Kidney (tissue), 22 donors: ENCODE measurements at places on chromosomes 7 and 10. TPM values are rescaled to one million over a fixed set of nuclear protein-coding genes. Genes with fewer than 3 reads are reported as not detected.

- no peak for DNase-seq
- H3K27ac ChIP-seq, result no peak overlapping the region
- H3K36me3 ChIP-seq, result no peaks in the 10 kb centered on the region
- H3K27me3 ChIP-seq, result no peaks in the 10 kb centered on the region
- no peaks in the 10 kb centered on the region for H3K4me1 ChIP-seq
Observed at GRCh38 chr7:43385856-43386255, 197.1 kb upstream of the STK17A start.

- H3K4me3 ChIP-seq, result no peak overlapping the region
- no peaks in the 10 kb centered on the region for H3K36me3 ChIP-seq
- no peaks in the 10 kb centered on the region for H3K27me3 ChIP-seq
- H3K27ac ChIP-seq, result no peak overlapping the region
- no peak for DNase-seq
- no peaks in the 10 kb centered on the region for H3K4me1 ChIP-seq
Observed at GRCh38 chr10:8898745-8899330, 844.4 kb downstream of the GATA3 start.

- no peaks in the 10 kb centered on the region for H3K27me3 ChIP-seq
- no peaks in the 10 kb centered on the region for H3K4me1 ChIP-seq
- DNase-seq, result no peak
- no peak overlapping the region for H3K27ac ChIP-seq
- no peak overlapping the region for H3K4me3 ChIP-seq
Observed at GRCh38 chr10:30229536-30229935, 119.5 kb downstream of the MTPAP start.

DNA sequence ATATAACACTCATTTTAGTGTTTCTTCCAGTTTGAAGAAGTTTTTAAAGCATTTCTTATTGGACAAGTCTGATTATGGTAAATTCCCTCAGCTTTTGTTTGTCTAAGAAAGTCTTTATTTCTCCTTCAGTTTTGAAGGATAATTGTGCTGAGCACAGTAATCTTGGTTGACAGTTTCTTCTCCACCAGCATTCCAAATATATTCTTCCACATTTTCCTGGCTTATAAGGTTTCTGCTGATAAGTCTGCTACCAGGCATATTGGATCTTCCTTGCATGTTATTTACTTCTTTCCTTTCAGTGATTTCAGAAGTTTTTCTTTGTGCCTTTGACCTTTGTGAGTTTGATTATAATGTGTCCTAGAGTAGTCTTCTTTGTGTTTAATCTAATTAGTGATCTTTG, 210.7 kb downstream of the ADK start:
- peaks cover 5% of the 10 kb centered on the region for H3K36me3 ChIP-seq
- no peak overlapping the region for H3K27ac ChIP-seq
- no peaks in the 10 kb centered on the region for H3K4me1 ChIP-seq

- DNase-seq, result no peak
- no peaks in the 10 kb centered on the region for H3K36me3 ChIP-seq
- no peaks in the 10 kb centered on the region for H3K27me3 ChIP-seq
- H3K4me1 ChIP-seq, result no peaks in the 10 kb centered on the region
- no peak overlapping the region for H3K27ac ChIP-seq
- no peak overlapping the region for H3K4me3 ChIP-seq
Observed at GRCh38 chr10:124057601-124058000, 35.8 kb downstream of the CHST15 start.

GRCh38 chr7:24959735-24960485, 20.1 kb downstream of the OSBPL3 start:
- no peak overlapping the region for H3K4me3 ChIP-seq
- H3K4me1 ChIP-seq, result no peaks in the 10 kb centered on the region
- no peaks in the 10 kb centered on the region for H3K27me3 ChIP-seq

GRCh38 chr10:86003201-86003621, 363.4 kb downstream of the GRID1 start:
- no peak for DNase-seq
- H3K27ac ChIP-seq, result no peak overlapping the region
- H3K4me1 ChIP-seq, result no peaks in the 10 kb centered on the region
- no peak overlapping the region for H3K4me3 ChIP-seq
- no peaks in the 10 kb centered on the region for H3K27me3 ChIP-seq

DNA sequence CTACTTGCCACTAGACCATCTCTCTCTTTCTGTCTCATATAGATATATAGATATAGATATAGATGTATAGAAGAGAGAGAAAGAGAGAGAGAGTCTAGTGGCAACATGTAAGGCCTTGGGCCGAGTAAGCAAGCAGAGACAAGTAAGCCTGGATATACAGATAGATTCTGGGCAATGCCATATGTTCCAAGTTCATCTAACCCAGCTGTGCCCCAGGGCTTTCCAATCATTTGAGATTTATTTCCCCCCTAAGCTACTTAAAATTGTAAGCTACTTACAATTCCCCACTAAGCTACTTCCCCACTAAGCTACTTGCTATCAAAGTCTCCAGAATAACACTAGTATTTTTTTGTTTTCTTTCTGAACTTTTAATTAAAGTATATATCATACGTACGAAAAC, 1094.1 kb downstream of the DNAJB9 start:
- no peaks in the 10 kb centered on the region for H3K27me3 ChIP-seq
- no peaks in the 10 kb centered on the region for H3K4me1 ChIP-seq
- H3K36me3 ChIP-seq, result no peaks in the 10 kb centered on the region

DNA sequence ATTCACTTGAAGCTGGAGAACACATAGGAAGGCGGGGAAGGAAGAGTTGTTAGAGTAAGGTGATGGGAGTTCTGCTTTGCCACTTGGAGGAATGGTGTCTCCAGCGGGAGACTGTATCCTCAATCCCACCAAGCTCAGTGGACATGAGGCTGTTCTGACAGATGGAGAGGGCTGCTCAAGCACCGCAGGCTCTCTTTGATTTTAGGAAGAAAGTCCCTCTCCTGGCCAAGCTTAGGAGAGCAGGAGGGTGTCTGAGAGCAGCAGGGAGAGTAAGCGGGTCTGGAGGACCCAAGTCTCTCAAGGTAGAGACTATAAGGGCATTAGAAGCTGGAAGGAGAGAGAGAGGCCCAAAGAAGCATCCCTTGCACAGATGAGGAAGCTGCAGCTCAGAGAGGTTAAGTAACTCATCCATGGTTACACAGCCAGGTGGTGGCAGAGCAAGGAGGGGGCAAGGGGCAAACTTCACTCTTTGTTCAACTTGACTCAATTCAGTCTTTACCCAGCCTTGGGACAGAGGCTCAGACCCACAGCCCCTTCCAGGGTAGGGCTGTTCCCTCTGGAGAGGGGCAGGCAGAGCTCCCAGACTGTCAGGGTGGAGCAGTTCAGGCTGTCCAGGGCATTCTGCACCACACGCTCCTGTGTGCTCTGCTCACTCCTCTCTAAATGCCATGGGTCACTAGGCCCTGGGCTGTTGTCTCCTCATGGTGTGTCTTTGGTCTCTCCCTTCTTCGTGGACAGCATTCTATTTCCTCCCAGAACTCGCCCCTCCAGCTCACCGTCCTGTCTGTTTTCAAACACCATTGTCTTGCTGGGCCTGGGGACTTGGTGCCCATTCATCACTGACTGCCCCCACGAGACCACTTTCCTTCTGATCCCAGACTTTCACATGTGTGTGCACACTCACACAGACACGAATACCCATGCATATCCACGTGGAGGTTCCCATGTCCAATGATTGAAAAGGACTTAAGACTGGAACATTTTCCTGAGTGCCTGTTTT, 8.9 kb downstream of the CHAT start:
- no peak for DNase-seq
- H3K36me3 ChIP-seq, result no peaks in the 10 kb centered on the region
- H3K27me3 ChIP-seq, result no peaks in the 10 kb centered on the region

DNA sequence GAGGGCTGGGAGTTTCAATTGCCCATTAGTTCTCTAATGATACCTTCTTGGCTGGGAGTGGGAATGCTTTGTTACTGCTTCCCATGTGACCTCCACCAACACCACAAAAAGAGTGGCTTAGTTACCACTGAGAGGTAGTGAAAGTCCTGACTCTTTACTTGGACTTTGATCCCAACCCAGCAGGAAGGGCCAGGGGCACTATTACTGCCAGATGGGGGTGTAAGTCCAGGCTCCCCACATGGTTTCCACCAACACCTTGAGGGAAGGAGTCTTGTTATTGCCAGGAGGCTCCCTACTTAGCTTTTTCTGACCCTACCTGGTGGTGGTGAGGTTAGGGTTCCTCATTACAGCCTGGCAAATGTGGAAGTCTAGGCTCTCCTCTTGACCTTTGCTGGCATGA, 11.4 kb downstream of the GGCT start:
- no peak overlapping the region for H3K4me3 ChIP-seq
- peaks cover 2% of the 10 kb centered on the region for H3K36me3 ChIP-seq
- no peak overlapping the region for H3K27ac ChIP-seq
- no peaks in the 10 kb centered on the region for H3K27me3 ChIP-seq

GRCh38 chr10:5959581-5960069, 17.7 kb downstream of the IL15RA start:
- H3K36me3 ChIP-seq, result no peaks in the 10 kb centered on the region
- H3K27ac ChIP-seq, result no peak overlapping the region
- H3K4me1 ChIP-seq, result no peaks in the 10 kb centered on the region

DNA sequence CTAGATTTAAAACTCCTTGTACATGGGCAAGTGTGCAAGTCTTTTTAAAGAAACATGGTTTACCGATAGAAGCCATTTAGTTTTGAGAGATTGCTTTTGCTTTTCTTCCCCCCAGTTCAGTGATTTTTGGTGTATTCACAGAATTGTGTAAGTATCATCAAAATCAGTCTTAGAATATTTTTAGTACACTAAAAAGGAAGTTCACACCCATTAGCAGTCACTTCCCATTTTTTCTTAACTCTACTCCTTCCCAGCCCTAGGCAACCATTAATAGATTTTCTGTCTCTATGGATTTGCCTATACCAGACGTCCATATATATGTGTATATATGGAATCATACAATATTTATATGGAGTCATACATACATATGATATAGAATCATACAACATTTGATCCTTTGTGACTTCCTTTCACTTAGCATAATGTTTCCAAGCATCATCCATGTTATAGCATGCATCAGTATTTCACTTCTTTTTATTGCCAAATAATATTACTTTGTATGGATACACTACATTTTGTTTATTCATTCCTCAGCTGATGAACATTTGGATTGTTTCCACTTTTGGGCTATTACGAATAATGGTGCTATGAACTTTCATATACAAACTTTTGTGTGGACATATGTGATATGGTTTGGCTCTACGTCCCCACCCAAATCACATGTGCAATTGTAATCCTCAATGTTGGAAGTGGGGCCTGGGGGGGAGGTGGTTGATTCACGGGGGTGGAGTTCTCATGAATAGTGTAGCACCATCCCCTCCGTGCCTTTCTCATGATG, 16.5 kb upstream of the ARL4A start:
- no peaks in the 10 kb centered on the region for H3K4me1 ChIP-seq
- DNase-seq, result no peak
- H3K36me3 ChIP-seq, result no peaks in the 10 kb centered on the region
- no peaks in the 10 kb centered on the region for H3K27me3 ChIP-seq
- H3K4me3 ChIP-seq, result no peak overlapping the region
- H3K27ac ChIP-seq, result no peak overlapping the region

- no peak overlapping the region for H3K4me3 ChIP-seq
- no peaks in the 10 kb centered on the region for H3K4me1 ChIP-seq
- no peaks in the 10 kb centered on the region for H3K36me3 ChIP-seq
- H3K27ac ChIP-seq, result no peak overlapping the region
Observed at GRCh38 chr7:50588937-50589336, 23.7 kb upstream of the DDC start.

DNA sequence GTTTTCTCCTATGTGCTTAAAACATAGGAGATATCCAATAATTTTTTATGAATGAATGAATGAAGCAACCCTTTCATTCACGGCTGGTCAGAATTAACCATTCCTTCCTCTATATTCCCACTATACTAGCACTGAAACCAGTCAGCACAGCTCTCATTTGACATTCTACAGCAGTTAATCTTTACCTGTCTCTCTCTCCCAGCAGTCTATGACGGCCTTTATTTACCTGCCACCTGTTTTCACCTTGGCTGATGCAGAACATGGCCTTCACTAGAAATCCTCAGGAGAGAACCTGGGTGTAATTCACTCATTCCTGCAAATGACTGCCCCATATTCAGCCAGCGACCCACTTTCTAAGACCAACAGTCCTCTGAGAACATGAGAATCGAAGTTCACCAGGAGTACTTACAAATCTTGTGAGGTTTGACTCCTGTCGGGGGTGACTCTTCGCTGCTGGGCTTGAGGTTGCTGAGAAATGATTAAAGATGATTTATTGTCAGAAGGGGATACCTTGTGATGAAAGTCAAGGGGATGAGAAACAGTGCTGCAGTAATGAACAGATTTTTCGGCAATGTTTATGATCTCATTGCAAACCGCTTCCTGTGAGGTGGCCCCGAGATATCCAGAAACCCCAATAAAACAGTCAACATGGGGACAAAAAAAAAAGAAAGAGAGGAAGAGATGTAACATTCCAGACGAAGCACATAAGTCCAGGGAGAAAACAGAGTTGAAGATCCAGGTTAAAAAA, 30.9 kb upstream of the PDLIM1 start:
- H3K36me3 ChIP-seq, result no peaks in the 10 kb centered on the region
- no peak for DNase-seq
- H3K4me3 ChIP-seq, result no peak overlapping the region

- no peaks in the 10 kb centered on the region for H3K4me1 ChIP-seq
- H3K27me3 ChIP-seq, result peaks cover 9% of the 10 kb centered on the region
- no peak overlapping the region for H3K27ac ChIP-seq
- DNase-seq, result no peak
- no peak overlapping the region for H3K4me3 ChIP-seq
Observed at GRCh38 chr10:101164020-101164419, 32.9 kb downstream of the TLX1 start.

DNA sequence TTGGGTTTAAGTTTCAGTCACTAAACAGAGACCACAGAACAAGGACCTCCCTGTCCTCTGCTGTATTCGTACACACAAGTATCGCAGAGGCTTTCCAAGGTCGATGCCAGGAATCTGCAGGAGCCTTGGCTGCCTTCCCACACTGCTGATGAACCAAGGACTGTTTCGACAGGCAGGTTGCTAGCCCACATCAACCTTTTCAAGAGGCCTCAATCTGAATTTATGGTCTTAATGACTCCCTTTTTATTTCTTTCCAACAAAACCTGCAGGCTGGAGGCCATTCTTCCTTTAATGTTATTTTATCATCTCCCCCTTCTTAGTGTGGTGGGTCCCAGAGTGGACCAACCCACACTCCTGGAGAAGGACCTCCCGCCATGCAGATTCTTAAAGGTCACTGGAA, 45.6 kb downstream of the JCAD start:
- H3K27ac ChIP-seq, result no peak overlapping the region
- no peak for DNase-seq
- no peak overlapping the region for H3K4me3 ChIP-seq
- H3K4me1 ChIP-seq, result no peaks in the 10 kb centered on the region
- H3K36me3 ChIP-seq, result no peaks in the 10 kb centered on the region

Gene CYP3A4
- total RNA-seq, result not detected

Gene MCMBP
- 45.3 TPM for total RNA-seq

Gene EN2
- total RNA-seq, result 0.13 TPM

Gene ATOH7
- total RNA-seq, result 0.16 TPM

Gene SCIN
- total RNA-seq, result 141 TPM

Gene MSMB
- not detected for total RNA-seq

Gene SPDYE1
- not detected for total RNA-seq

Gene ZNF518A
- total RNA-seq, result 29.4 TPM

Gene OR2A12
- not detected for total RNA-seq
